ENCODE measurements at places on chromosomes 3 and 15. TPM values are rescaled to one million over a fixed set of nuclear protein-coding genes. Genes with fewer than 3 reads are reported as not detected.

- H3K4me3 ChIP-seq: no peak overlapping the region
- H3K4me1 ChIP-seq: no peaks in the 10 kb centered on the region
- DNase-seq: peak; percentile 16
- H3K27me3 ChIP-seq: no peaks in the 10 kb centered on the region
- H3K36me3 ChIP-seq: no peaks in the 10 kb centered on the region
Observed at GRCh38 chr15:94004697-94005096, 226.7 kb upstream of the MCTP2 start.

DNA sequence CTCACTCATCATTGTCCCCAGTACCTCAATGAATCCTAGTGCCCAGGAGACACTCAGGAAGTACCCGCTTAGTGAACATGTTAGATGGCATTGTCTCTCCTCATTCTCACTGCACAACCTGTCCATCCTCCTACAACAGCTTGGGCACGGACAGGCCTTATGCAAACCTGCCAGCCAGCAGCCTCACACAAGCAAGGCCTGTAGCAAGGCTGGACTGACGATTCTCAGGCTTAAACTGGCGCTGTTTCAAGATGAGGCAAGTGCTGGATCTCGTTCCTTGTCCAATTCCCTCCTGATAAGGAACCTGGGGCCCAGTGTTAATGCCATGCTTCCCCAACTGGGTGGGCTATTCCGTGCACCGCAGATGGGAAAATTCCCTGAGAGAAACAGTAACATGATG, 59.0 kb downstream of the CDCP1 start:
- H3K27me3 ChIP-seq: no peaks in the 10 kb centered on the region
- no peaks in the 10 kb centered on the region for H3K4me1 ChIP-seq

DNA sequence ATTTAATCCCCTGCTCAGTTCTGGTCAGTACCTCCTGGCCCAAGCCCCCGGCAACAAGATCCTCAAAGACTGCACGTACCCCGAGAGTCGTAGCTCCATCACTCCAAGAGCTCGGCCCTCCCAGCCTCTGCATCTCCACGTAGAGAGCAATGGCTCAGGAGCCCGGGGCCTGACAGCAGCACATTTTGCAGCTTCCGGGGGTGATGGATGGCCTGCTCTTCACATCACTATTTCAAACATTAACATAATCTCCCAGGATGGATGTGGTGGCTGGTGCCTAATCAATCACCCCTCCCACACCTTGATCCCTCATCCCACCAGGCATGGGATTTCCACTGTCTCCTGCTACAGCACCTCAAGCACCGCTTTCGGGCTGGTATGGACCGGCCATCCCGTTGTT, 28.1 kb downstream of the CACNA2D2 start:
- no peaks in the 10 kb centered on the region for H3K27me3 ChIP-seq
- H3K4me3 ChIP-seq: no peak overlapping the region
- no peaks in the 10 kb centered on the region for H3K36me3 ChIP-seq
- H3K4me1 ChIP-seq: no peaks in the 10 kb centered on the region
- peak overlapping the region; percentile 48 for H3K27ac ChIP-seq

- no peak overlapping the region for H3K27ac ChIP-seq
- no peak for DNase-seq
- H3K36me3 ChIP-seq: no peaks in the 10 kb centered on the region
- no peak overlapping the region for H3K4me3 ChIP-seq
Observed at GRCh38 chr3:189529468-189529867, 101.7 kb upstream of the TP63 start.

DNA sequence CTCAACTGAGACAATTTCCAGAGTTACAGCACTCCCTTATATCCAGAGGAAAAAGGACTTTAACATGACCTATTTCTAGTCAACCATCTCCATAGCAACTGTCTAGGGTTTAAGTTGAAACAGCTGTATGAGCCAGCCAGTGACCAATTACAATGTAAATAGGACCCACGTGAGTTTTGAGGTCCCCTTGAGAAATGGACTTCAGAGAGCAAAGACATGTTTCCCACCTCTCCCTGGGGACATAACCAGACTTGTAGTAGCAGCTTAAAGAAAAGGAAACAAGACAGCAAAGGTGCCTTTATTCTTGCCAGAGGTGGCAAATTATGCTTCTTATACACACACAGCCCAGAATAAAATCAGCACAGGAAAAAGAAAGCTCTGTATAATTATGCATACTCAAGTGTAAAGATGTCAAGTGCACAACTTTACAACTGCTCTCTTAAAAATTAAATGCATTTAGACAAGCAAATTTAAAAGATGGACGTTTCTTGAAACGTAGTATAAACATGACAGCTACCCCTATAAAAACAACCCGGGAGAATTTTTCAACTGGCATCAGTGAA, 40.2 kb downstream of the SUMF1 start:
- H3K27ac ChIP-seq: no peak overlapping the region
- no peak overlapping the region for H3K4me3 ChIP-seq
- H3K36me3 ChIP-seq: no peaks in the 10 kb centered on the region
- peaks cover 27% of the 10 kb centered on the region for H3K4me1 ChIP-seq
- H3K27me3 ChIP-seq: no peaks in the 10 kb centered on the region

DNA sequence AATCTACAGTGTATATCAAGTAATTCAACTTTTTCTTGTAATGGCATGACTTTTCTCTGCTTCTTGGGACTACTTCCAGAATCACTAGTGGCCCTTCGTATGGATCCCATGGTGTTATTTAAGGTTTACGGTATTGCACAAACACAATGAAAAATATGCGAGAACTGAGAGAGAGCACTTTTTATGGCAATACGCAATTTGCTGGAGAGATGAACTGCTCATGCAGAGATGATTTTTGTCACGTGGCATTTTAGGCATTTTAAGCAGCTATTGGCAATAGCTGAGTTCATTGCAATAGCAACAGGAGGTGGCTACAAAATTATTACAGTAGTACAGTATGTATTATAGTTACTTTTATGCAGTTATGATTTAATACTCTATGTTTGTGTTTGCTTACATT, 294.0 kb downstream of the UBE2E2 start:
- no peak overlapping the region for H3K4me3 ChIP-seq
- H3K27me3 ChIP-seq: no peaks in the 10 kb centered on the region
- no peak overlapping the region for H3K27ac ChIP-seq
- H3K36me3 ChIP-seq: no peaks in the 10 kb centered on the region
- DNase-seq: no peak

GRCh38 chr15:52680041-52680391, 828 bp upstream of the ATOSA start:
- no peak overlapping the region for H3K27ac ChIP-seq
- no peaks in the 10 kb centered on the region for H3K27me3 ChIP-seq
- H3K4me1 ChIP-seq: no peaks in the 10 kb centered on the region
- H3K36me3 ChIP-seq: no peaks in the 10 kb centered on the region
- H3K4me3 ChIP-seq: peak overlapping the region; percentile 94

GRCh38 chr3:123632161-123632655, 47.4 kb upstream of the HACD2 start:
- H3K4me3 ChIP-seq: no peak overlapping the region
- DNase-seq: no peak
- H3K27me3 ChIP-seq: no peaks in the 10 kb centered on the region
- peaks cover 24% of the 10 kb centered on the region for H3K4me1 ChIP-seq

DNA sequence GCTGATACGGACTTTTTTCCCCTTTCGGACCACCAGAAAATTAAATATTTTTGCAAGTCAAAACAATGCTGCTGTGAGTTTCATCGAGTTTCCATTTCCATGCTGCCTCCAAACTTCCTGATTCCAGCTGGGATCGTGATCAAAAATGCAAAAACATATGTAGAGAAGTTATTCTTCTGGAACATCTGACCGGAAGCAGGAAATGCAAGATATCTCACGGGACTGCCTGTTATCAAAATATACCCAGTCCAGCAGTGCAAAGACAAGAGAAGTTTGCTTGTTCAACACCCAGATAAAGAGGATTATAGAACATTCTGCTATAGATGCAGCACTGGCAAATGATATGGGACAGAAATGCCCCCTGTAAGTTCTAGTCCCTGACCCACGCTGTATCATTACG, 726.7 kb upstream of the NR2F2 start:
- peak overlapping the region; percentile 73 for H3K27ac ChIP-seq
- no peaks in the 10 kb centered on the region for H3K36me3 ChIP-seq
- H3K4me3 ChIP-seq: no peak overlapping the region
- H3K27me3 ChIP-seq: no peaks in the 10 kb centered on the region
- peak; percentile 47 for DNase-seq

DNA sequence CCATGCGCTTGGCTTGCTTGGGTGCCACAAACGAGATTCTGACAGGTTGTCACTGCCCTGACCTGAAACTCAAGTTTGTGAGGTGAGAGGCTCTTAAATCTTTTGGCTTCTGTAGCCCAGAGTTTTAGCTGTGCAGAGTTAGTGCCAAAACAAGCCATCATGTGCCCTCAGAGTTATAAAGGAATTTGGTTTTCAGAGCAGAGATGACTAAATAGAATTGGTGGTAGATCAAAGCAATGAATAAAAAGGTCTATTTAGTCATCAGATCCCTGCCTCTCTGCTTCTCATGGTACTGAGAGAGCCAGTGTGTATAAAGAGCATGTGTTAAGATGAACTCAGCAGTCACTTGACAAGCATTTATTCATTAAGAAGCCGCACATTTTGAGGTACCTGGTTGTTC, 207.5 kb upstream of the DPH6 start:
- H3K4me1 ChIP-seq: peaks cover 7% of the 10 kb centered on the region
- no peaks in the 10 kb centered on the region for H3K27me3 ChIP-seq
- no peak for DNase-seq
- H3K27ac ChIP-seq: no peak overlapping the region
- no peak overlapping the region for H3K4me3 ChIP-seq
- H3K36me3 ChIP-seq: no peaks in the 10 kb centered on the region

DNA sequence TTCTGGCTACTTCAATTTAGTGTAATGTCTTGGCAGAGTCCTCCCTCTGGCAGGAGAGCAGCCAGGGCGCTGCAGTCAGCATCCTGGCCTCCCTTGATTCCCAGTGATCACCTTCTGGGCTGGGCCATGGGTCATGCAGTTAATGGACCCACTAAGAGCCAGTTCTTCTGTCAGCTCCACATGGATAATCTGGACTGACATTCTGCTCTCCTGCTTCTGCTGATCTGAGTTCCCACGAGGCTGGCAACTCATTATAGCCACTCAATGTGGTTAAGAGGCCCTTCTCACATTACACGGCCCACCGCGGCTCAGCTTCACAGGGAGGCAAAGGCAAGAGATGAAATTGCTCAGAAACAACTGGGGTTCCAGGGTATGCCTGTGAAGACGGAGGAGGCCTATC, 94.0 kb downstream of the WDR76 start:
- H3K27me3 ChIP-seq: no peaks in the 10 kb centered on the region
- no peak overlapping the region for H3K4me3 ChIP-seq
- H3K4me1 ChIP-seq: peaks cover 17% of the 10 kb centered on the region
- no peaks in the 10 kb centered on the region for H3K36me3 ChIP-seq
- H3K27ac ChIP-seq: no peak overlapping the region

- no peak overlapping the region for H3K4me3 ChIP-seq
- H3K36me3 ChIP-seq: no peaks in the 10 kb centered on the region
- H3K4me1 ChIP-seq: peaks cover 12% of the 10 kb centered on the region
- no peak for DNase-seq
- H3K27me3 ChIP-seq: no peaks in the 10 kb centered on the region
- no peak overlapping the region for H3K27ac ChIP-seq
Observed at GRCh38 chr3:61789861-61790260, 228.5 kb downstream of the PTPRG start.

GRCh38 chr15:57554063-57554811, 37.5 kb upstream of the MYZAP start:
- peak overlapping the region; percentile 89 for H3K27ac ChIP-seq
- H3K36me3 ChIP-seq: no peaks in the 10 kb centered on the region
- H3K4me1 ChIP-seq: peaks cover 47% of the 10 kb centered on the region
- no peak for DNase-seq

Gene RLBP1
- not detected for total RNA-seq

Gene MRAS
- 252 TPM for total RNA-seq

Gene HYAL1
- total RNA-seq: 48.8 TPM

Gene SLITRK3
- total RNA-seq: not detected
